ENCODE measurements at places on chromosomes 16 and 17. TPM values are rescaled to one million over a fixed set of nuclear protein-coding genes. Genes with fewer than 3 reads are reported as not detected.

RNF157 gene
- 0.96 TPM for total RNA-seq

HBQ1 gene
- total RNA-seq: not detected

CRYBA1 gene
- not detected for total RNA-seq

EPN3 gene
- total RNA-seq: 1.2 TPM

PLXDC1 gene
- 9.9 TPM for total RNA-seq

ICAM2 gene
- 7.2 TPM for total RNA-seq

Data from umbilical cord (tissue), 2 donors.